ENCODE measurements at places on chromosomes 7 and 10. TPM values are rescaled to one million over a fixed set of nuclear protein-coding genes. Genes with fewer than 3 reads are reported as not detected.

Gene AKR1C2
- 0.83 TPM for polyA plus RNA-seq

Gene FAM25A
- not detected for polyA plus RNA-seq

Gene CLRN3
- not detected for polyA plus RNA-seq

Gene AKR1E2
- 3.4 TPM for polyA plus RNA-seq

Gene TAS2R41
- not detected for polyA plus RNA-seq

Gene SYT15
- polyA plus RNA-seq, result 1.5 TPM

Gene ELMO1
- polyA plus RNA-seq, result 6.7 TPM

Gene PPP1R17
- polyA plus RNA-seq, result 2.4 TPM

Gene MYL7
- 4.8 TPM for polyA plus RNA-seq

Gene FRMPD2
- not detected for polyA plus RNA-seq

Gene MRLN
- not detected for polyA plus RNA-seq

Gene GRK5
- polyA plus RNA-seq, result 0.50 TPM

Gene HPS1
- 51.2 TPM for polyA plus RNA-seq

Gene MEOX2
- polyA plus RNA-seq, result 0.50 TPM

Gene LRRC18
- not detected for polyA plus RNA-seq

Gene PCGF5
- polyA plus RNA-seq, result 9.0 TPM

Gene AGR2
- polyA plus RNA-seq, result not detected

Gene PITRM1
- 25.1 TPM for polyA plus RNA-seq

Gene LOXL4
- 0.16 TPM for polyA plus RNA-seq

Gene ETV1
- 39.9 TPM for polyA plus RNA-seq

Gene ABCB1
- 0.53 TPM for polyA plus RNA-seq

Gene OPALIN
- not detected for polyA plus RNA-seq

Gene TSPAN33
- 17.6 TPM for polyA plus RNA-seq

Gene SPDYE3
- 3.6 TPM for polyA plus RNA-seq

Gene PLEKHS1
- not detected for polyA plus RNA-seq

Gene CCDC136
- polyA plus RNA-seq, result 27.1 TPM

Gene FBXL13
- 1.3 TPM for polyA plus RNA-seq

Gene MMD2
- 0.11 TPM for polyA plus RNA-seq

Gene GRID2IP
- polyA plus RNA-seq, result 0.73 TPM

Gene NOS3
- polyA plus RNA-seq, result 3.1 TPM

Gene SPDYE9
- polyA plus RNA-seq, result 0.78 TPM

Gene PTF1A
- polyA plus RNA-seq, result not detected

Gene MOGAT3
- 0.21 TPM for polyA plus RNA-seq

Gene HELLS
- 913 TPM for polyA plus RNA-seq

Gene HOXA2
- polyA plus RNA-seq, result not detected

Gene SLC39A12
- polyA plus RNA-seq, result not detected

Data from GM23338 (cell line).